Stimulated activated CD8-positive, alpha-beta memory T cell treated with anti-CD3 and anti-CD28 coated beads, Interleukin-7, amount 100 ng/mL, for 1 hour (primary cell): ENCODE measurements at places on chromosomes 4 and X.

GRCh38 chrX:48939524-48940228 is 17.7 kb downstream of the OTUD5 start:
- DNase-seq, result no peak

- no peak for DNase-seq
These were observed 47.4 kb upstream of the AGA start for GRCh38 chr4:177489471-177490246.

- DNase-seq, result no peak
These were observed 82.5 kb downstream of the HPRT1 start for GRCh38 chrX:134542485-134542884.

DNA sequence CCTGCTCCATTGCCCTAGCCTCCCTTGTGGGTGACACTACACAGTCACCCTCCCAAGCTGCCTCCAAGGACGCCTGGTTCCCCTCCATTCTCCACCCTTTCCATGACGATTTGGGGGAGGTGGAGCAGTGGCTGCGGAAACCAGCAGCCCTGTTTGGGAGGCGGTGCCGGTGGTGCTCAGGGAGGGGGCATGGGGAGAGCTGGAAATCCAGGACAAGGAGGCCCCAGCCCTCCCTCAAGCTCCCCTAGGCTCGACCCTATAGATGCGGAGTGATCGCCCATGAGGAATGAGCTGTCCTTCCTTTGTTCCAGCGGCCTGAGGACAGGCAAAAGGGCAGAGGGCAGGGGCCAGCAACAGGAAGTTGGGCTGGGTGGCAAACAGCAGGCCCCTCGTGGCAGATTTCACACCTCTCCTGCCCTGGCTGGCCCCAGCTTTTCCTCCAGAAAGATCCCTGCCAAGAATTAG is 3.6 kb upstream of the RENBP start:
- no peak for DNase-seq

- DNase-seq, result no peak
These were observed 185.0 kb upstream of the FAM241A start for GRCh38 chr4:111960241-111960667.

- DNase-seq, result no peak
These were observed 135.3 kb downstream of the CPZ start for GRCh38 chr4:8727546-8728510.

- no peak for DNase-seq
These were observed 47.2 kb downstream of the SLC34A2 start for GRCh38 chr4:25702848-25703247.
